Renal pelvis (tissue), 12 donors: ENCODE measurements at places on chromosomes 4 and X. TPM values are rescaled to one million over a fixed set of nuclear protein-coding genes. Genes with fewer than 3 reads are reported as not detected.

DNA sequence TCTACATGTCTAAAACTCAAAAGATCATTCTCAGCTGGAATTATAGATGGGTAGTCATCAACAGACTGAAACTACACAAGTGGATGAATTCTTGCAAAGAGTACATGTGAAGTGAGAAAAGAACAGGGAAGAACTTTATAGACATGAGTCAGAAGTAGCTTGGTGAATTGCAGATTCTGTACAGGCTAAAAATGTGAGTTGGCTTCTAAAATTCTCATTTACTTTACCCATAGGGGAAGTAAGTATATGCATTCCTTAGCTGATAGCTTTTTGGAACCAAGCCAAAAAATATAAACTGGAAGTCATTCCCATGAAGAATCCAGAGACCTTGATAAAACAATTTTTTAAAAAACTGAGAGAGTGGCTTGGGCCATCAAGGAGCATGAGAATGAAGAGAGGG, 584.2 kb upstream of the FTHL17 start:
- no peak for DNase-seq

- no peak for DNase-seq
Measured at GRCh38 chr4:88857588-88857987, 160.0 kb upstream of the NAP1L5 start.

GRCh38 chrX:21770631-21771321, 12.9 kb upstream of the SMPX start:
- no peak for DNase-seq

DNA sequence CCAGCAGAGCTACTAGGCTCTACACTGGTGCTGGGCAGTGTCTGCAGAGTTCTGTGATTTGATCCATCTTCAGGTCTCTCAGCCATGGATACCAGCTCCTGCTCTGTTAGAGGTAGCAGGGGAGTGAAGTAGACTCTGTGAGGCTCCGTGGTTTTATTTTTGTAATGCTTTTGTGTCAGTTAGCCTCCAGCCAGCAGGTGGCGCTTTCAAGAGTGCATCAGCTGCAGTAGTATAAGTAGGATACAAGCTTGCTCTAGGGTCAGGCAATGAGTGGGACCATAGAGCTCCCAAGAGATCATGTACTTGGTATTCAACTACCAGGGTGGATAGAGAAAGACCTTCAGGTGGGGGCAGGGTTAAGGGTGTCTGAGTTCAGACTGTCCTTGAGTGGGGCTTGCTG, 362.5 kb upstream of the TRAM1L1 start:
- DNase-seq, result no peak

DNA sequence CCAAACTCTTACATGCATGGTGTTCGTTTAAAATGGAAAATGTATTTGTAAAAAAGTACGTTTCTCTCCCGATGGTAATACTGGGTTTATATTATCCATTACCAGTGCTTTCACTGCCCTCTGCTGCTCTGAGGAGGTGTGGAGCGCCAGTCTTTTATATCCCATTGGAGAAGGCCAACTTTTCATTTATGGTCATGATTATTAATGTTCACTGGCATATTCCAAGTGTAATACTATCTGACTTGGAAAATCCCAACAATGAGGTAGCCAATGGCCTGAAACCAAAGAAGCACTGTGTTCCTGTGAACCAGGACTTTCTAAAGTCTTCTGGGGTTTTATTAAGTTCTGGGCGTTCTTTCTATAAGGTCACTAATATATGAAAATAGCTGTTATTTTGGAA, 80.7 kb downstream of the SYNPO2 start:
- DNase-seq, result peak; percentile 34

DNA sequence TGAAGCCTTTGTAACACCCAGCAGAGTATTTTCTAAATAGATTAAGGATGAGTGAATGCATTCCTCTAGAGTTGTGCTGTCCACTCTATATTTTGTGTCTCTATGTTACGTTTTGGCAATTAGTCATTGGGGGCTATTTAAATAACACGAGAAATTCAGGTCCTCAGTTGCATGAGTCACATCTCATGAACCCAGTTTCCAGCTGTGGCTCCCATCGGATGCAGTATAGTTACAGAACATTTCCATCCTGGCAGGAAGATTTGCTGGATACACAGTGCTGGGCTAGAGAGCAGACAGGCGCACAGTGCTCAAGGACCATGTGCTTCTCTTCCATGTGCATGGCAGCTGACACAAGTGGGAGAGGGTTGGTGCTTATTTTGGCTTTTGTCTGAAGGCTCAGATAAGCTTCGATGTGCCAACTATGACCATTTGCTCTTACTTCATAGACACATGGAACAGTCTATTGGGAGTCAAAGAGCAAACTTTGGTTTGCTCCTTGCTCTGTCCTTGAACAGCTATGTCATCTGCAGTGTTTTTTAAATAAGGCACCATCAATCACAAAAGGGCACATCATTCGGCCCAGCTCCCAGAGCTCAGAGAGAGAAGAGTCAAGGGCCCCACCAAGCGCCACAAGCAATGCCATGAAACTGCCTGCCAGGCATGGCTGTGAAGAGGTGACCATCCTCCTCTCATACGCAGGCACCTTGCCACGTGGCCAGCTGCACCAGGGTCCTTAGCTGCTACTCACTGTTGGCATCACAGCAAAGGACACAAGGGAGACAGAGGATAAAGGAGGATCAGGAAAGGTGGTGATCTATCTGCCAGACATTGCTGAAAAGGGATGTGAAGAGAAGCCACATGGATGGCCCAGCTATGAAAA, 8.1 kb upstream of the STS start:
- DNase-seq, result no peak

DNA sequence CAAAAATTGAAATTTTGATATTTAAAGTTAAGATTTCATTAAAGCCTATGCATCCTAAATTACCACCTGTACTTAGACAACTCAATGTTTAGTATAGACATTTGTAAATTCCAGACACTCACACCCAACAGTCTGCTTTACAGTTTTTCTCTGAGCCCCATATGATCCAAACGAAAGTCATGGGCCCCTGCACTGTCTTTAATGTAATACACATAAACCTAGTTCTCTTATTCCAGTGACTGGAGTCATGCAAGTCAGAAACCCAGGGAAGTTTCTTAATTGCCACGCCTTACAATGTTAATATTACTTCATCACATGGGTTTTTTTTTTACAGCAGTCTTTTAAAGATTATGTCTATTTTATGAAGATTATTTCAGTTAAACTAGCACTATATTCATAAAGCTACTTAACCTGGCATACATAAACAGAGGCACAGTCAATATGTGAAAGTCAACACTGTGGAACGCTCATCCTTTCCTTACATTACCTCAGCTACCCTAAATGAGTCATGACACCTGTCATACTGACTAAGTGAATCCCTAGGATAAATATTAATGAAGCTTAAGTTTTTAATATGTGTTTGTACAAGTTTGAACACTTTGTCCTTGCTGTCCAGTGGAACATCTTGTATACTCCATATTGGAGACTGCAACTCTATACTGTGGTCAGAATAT, 67.7 kb upstream of the H2AZ1 start:
- no peak for DNase-seq

- no peak for DNase-seq
Measured at GRCh38 chr4:76931087-76931486, 18.5 kb upstream of the SEPTIN11 start.

DNA sequence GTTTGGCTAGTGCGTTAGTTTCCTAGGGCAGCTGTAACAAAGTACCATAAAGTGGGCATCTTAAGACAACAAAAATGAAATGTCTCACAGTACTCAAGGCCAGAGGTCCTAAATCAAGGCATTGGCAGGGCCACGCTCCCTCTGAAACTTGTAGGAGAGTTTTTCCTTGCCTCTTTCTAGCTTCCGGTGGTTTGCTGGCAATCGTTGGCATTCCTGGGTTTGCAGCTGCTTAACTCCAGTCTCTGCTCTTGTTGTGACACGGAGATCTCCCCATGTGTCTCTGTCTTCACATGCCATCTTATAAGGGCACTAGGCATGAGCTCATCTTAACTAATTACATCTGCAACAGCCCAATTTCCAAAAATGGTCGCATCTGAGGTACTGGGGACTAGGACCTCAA, 362.0 kb upstream of the BOD1L1 start:
- no peak for DNase-seq

DNA sequence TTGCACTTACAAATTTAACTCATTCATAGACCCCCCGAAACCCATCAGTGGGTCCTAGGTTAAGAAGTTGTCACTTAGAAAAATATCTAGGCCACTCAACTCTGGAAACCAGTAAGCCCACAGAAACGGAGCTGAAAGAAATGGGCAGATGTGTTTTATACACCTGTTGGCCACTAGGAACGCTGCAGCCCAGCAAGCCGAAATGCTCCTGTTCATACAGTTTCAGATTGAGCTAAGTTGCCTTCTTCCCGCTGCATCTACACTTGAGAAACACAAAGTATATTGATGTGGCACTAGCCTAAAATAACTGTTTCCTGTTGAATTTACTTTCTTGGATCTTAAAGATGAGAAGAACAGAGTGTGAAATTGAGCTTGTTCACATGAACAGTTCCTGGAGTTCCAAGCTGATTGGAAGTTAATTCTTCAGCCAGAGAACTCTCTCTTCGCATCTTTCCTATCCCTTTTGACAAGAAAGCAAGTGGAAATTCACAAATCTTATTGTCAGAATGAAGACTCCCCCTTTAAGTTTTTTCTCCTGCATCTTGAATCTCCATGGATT, 174.1 kb downstream of the RBMX2 start:
- DNase-seq, result peak; percentile 10

DNA sequence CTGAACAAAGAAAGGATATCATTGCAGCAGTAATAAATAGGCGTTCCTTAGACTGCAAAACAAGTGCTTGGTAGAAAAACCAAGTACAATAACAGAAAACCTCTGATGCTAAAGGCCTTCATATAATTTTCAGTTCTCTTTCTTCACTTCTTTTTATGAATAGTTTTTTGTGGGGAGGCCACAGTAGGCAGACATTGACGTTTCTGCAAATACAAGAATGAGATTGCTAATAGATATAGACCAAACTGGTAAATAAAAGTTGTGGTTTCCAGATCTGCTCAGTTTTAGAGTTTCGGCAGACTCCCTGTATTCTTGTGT, 57.0 kb upstream of the RAP1GDS1 start:
- DNase-seq, result no peak

DNA sequence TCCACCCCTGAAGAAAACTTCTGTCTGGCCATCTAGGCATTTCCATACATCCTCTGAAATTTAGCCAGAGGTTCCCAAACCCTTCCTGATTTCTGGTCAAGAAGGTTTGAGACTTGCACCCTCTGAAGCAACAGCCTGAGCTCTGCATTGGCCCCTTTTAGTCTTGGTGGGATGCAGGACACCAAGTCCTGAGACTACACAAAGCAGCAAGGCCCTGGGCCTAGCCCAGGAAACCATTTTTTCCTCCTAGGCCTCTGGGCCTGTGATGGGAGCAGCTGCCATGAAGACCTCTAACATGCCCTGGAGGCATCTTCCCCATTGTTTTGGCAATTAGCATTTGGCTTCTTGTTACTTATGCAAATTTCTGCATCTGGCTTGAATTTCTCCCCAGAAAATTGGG, 196.6 kb downstream of the IL1RAPL2 start:
- no peak for DNase-seq

- no peak for DNase-seq
Measured at GRCh38 chrX:119486745-119487144, 18.5 kb downstream of the SLC25A5 start.

DNA sequence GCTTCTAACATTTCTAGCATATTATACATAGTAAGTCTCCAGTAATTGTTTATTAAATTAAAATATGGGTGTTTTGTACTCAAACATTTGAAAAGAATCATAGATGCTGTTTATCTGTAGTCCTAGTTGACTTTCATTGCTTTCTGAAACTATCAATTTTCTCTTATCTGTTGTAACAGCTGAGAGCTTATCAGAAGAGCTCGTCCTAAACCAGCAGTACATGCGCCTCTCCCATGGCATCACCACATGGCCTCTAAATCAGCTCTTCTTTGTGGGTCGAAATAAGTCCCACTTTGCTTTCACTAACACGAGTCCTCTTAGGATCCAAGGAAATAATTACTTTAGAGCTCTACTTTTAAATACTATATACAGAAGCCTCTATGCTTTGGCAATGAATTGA, 55.1 kb downstream of the PPP3CA start:
- no peak for DNase-seq

GRCh38 chr4:2220016-2220630, 21.8 kb downstream of the HAUS3 start:
- peak; percentile 62 for DNase-seq

DNA sequence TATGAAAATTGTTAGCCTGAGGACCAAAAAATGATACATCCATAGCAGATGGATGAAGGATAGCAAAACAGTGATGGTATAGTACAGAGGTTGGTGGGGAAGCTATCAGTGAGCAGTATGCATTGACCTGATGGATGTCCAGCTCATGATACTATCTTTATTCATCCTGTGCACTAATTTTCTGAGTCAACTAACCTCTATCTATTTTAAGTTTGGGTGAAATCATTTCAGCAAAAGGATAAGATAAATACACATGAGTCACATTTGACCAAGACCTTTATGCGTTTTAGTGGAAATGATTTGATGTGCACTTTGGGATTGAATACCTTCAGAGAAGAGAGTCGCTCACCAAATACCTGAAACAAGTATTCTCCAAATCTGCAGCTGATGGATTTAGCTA, 351.0 kb upstream of the NR3C2 start:
- no peak for DNase-seq

GRCh38 chr4:101284546-101284945, 62.8 kb downstream of the PPP3CA start:
- DNase-seq, result no peak

GRCh38 chr4:98406819-98407218, 145.6 kb downstream of the RAP1GDS1 start:
- DNase-seq, result no peak

DNA sequence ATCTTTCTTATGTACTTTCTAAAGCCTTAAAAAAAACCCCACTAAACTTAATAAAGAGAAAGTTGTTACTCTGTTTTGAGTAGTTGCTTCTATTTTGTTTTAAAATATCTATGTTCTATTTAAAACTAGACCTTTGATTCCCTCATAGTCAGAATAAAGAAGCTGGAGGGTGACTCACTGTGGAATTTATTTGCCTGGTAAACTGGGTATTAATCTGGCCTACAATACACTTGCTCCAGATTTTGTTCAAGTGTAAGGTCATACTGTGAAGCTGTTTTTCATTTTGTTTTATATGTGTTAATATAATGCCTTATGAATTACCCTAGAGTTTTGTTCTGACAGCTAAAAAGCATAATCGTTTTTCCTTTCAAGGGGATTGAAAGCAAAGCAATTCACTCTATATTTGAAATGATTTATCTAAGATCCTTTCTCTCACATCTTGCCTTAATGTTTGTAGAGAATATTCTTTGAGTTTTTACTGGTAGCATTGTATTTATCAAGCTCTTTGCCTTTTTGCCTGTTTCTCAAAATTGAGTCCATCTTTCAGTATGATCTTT, 277.4 kb upstream of the PITX2 start:
- DNase-seq, result no peak

The CCDC110 gene
- 2.4 TPM for polyA plus RNA-seq

The AR gene
- 3.0 TPM for polyA plus RNA-seq

The SYNPO2 gene
- 15.5 TPM for polyA plus RNA-seq

The SLC25A5 gene
- polyA plus RNA-seq, result 333 TPM

The MID2 gene
- polyA plus RNA-seq, result 10.9 TPM

The CITED1 gene
- 17.3 TPM for polyA plus RNA-seq

The GABRE gene
- polyA plus RNA-seq, result 6.5 TPM

The MAGEB18 gene
- polyA plus RNA-seq, result not detected

The ADH1A gene
- polyA plus RNA-seq, result 0.60 TPM
